ENCODE measurements at places on chromosomes 13 and 19. TPM values are rescaled to one million over a fixed set of nuclear protein-coding genes. Genes with fewer than 3 reads are reported as not detected.
A peak's percentile ranks its signal among the peaks of the same experiment; 100 is the strongest.

Gene LILRB1
- not detected for total RNA-seq

Gene KLK5
- total RNA-seq = not detected

Gene KLK11
- not detected for total RNA-seq

GRCh38 chr19:2476451-2477140, 669 bp downstream of the GADD45B start:
- no peaks in the 10 kb centered on the region for H3K36me3 ChIP-seq
- peaks cover 20% of the 10 kb centered on the region for H3K4me1 ChIP-seq
- H3K4me3 ChIP-seq = peak overlapping the region; percentile 54
- no peaks in the 10 kb centered on the region for H3K27me3 ChIP-seq
- DNase-seq = peak; percentile 60

DNA sequence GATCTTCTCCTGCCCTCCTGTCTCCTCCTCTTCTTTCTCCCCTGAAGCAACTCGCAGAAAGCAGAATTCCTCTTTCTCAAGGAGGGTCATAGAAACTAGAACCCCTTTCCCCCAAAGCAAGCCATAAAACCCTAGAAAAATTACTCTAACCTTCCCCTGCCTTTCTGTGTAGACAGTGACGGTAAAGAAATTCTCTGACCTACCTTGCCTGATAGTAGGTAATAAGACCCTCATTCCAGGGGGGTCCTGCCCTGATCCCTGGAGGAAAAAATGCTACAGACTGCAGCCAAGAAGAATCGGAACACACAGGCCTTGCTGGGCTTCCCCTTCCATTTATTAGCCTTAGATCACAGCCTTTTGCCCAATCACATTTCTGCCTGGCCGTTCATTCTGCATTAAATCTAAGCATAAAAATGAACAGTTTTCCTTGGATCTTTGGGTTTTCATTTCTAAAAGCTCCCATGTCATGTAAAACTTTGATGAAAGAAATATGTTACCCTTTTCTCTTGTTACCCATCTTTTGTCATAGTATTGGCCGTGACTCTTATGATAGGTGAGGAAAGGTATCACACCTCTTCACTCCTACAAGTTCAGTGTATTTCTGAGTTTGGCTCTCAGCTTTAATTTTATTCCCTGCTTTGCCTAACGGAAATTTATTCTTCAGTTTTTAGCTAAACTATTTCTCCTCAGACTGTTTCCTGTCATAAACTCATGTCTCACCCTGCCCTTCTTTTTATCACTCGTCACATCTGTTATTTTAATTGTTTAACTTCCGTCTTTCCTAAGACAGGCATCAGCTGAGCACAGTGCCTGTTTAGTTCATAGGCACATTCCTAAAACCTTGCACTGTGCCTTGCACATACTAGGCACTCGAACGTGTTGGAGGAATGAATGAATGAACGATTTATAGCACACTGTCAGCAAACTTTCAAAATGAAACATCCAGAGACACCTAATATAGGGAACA, 20.4 kb upstream of the CPB2 start:
- H3K27ac ChIP-seq = no peak overlapping the region
- H3K4me3 ChIP-seq = no peak overlapping the region
- H3K27me3 ChIP-seq = no peaks in the 10 kb centered on the region
- no peaks in the 10 kb centered on the region for H3K4me1 ChIP-seq

- peaks cover 33% of the 10 kb centered on the region for H3K4me1 ChIP-seq
- no peak for DNase-seq
- no peak overlapping the region for H3K27ac ChIP-seq
- H3K36me3 ChIP-seq = no peaks in the 10 kb centered on the region
- H3K27me3 ChIP-seq = peaks cover 35% of the 10 kb centered on the region
- H3K4me3 ChIP-seq = peak overlapping the region; percentile 33
Measured at GRCh38 chr19:7916955-7917266, 2.3 kb downstream of the TGFBR3L start.

DNA sequence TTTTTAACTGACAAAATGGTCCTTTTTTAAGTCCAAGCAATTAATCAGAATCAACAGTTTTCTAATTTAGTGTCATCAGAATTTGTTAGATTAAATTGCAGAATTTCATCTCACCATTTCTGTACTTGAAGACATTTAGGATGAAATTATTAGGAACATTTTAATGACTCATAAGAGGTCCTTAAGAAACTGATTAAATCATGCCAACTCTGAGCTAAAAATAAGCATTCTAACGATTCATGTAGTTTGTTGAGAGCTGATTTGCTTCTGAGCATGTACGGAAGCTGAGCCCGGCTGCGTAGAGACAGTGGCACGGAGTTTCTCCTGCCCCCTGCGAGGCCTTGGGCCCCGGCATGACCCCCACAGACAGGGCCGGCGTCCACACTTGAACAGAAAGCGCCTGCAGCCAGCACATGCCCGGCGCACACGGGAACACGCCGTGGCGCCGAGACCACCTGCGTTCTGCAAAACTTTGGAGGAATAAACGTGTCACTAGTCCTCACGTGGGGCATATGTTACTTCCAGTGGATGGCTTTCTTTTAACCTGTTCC, 89.7 kb upstream of the MCF2L start:
- no peaks in the 10 kb centered on the region for H3K27me3 ChIP-seq
- no peak for DNase-seq
- H3K4me3 ChIP-seq = no peak overlapping the region
- no peaks in the 10 kb centered on the region for H3K4me1 ChIP-seq
- no peaks in the 10 kb centered on the region for H3K36me3 ChIP-seq
- no peak overlapping the region for H3K27ac ChIP-seq

GRCh38 chr19:58350001-58350861, 3.1 kb downstream of the A1BG start:
- no peak overlapping the region for H3K27ac ChIP-seq
- no peaks in the 10 kb centered on the region for H3K36me3 ChIP-seq
- H3K4me1 ChIP-seq = peaks cover 8% of the 10 kb centered on the region
- H3K27me3 ChIP-seq = peaks cover 4% of the 10 kb centered on the region

All from hepatocyte (in vitro differentiated cells).